Globus pallidus (tissue), 1 donor: ENCODE measurements at places on chromosomes 1 and 21.

- DNase-seq, result no peak
These were observed 38.9 kb downstream of the MORN1 start for GRCh38 chr1:2352341-2352896.

GRCh38 chr1:245673881-245674414 is 519.2 kb downstream of the KIF26B start:
- no peak for DNase-seq

- DNase-seq, result no peak
These were observed 56.8 kb downstream of the COL6A1 start for GRCh38 chr21:46038341-46038829.

GRCh38 chr1:196567238-196567637 is 41.0 kb downstream of the KCNT2 start:
- DNase-seq, result no peak

- DNase-seq, result no peak
These were observed 95.6 kb upstream of the ADAMTS5 start for GRCh38 chr21:27062443-27062842.

DNA sequence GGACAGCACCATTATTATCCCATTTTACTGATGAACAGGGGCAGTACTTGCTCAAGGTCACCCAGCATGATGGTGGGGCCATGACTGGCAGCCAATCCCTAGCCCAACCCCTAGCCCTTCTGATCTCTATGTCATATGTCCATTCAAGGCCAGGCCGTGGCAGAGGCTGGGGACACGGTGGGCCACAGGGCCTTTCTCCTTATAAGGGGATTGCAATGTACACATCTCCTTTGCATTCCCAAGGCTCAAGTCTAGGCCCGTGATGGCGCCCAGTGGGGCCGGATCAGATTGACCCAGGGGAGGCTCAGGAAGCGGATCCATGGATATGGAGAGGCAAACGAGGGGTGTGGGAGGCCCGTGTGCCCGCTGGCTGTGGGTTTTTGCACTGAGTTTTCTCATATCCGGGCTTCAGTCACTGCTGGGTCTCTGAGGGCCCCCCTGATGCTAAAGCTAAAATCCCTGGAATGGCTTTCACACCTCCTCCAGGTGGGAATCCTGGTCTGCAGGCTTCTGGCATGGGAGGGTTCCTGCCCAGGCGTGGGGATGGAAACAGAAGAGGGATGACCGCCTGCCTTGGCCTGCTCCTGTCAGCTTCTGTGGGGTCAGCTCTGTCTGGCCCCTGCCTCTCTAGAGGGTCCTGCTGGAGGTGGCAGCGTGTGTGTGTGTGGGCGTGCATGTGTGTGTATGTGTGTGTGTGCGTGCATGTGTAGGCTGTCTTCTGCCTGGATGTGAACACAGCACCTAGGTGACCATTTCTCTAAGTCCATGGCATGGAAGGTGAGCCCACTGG is 2.1 kb downstream of the MYOM3 start:
- no peak for DNase-seq

- DNase-seq, result no peak
These were observed 147.4 kb downstream of the OLFM3 start for GRCh38 chr1:101849356-101849755.
